Left hindlimb (tissue), 1 donor: ENCODE measurements at places on chromosomes 5 and 9.
A peak's percentile ranks its signal among the peaks of the same experiment; 100 is the strongest.

- no peak for DNase-seq
Observed at GRCh38 chr5:143434261-143435209, 31.0 kb upstream of the NR3C1 start.

GRCh38 chr5:33509036-33509435 lies 68.3 kb downstream of the TARS1 start:
- DNase-seq: no peak

- peak; percentile 92 for DNase-seq
Observed at GRCh38 chr9:131530920-131531832, at the start of gene UCK1. Gene UCK1, minus strand, starts transcription at chr9:131531263. Its CDS starts 89 bp downstream, at chr9:131531174.

DNA sequence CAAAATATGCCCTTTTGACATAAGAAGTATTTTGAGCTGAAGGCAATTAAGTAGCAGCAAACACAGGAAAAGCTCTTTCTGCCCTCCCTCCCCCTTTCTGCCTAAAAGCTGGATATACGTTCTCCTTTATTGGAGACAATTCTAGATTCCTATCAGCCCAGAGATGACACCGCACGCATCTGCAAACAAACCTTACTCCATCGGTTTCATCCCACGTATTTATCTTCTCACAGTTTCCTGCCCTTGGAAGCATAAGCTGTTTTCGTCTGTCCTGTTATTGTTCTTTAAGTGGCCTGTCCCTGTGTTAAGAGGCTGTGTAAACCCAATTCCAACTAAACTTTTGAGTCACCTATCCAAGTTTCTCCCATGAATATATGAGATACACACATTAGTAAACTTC lies 11.8 kb downstream of the TBC1D9B start:
- no peak for DNase-seq

- DNase-seq: no peak
Observed at GRCh38 chr5:151550146-151550545, 41.0 kb downstream of the FAT2 start.

DNA sequence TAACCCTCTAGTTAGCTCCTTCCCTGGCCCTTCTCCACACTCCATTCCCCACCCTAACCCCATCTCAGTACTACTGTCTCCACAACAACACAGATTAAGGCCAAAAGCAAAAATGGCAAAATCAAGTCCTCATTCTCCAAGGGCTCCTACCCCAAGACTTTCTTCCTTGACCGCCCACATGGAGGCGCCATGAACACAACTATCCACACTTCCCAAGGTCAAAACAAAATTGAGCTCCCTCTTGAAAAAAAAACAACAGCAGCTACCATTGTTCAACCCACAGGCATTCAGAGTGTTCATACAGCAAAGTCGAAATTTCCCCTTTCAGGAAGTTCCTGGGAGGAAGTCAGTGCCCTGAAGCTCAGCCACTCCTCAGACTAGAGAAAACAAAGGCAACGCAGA lies 54.4 kb downstream of the GNAQ start:
- DNase-seq: peak; percentile 51

GRCh38 chr5:14749579-14750101 lies 85.1 kb downstream of the OTULIN start:
- DNase-seq: no peak

- DNase-seq: no peak
Observed at GRCh38 chr5:133831491-133832224, 136.8 kb downstream of the C5orf15 start.
